ENCODE measurements at places on chromosomes 4 and X.

- H3K36me3 ChIP-seq = no peaks in the 10 kb centered on the region
- H3K27ac ChIP-seq = no peak overlapping the region
- H3K4me3 ChIP-seq = no peak overlapping the region
Observed at GRCh38 chr4:65521666-65522065, 148.6 kb downstream of the EPHA5 start.

GRCh38 chr4:12724510-12724909, 759.6 kb downstream of the RAB28 start:
- no peak for DNase-seq
- H3K36me3 ChIP-seq = no peaks in the 10 kb centered on the region
- H3K4me1 ChIP-seq = no peaks in the 10 kb centered on the region
- H3K4me3 ChIP-seq = no peak overlapping the region
- H3K27ac ChIP-seq = no peak overlapping the region
- H3K27me3 ChIP-seq = no peaks in the 10 kb centered on the region

DNA sequence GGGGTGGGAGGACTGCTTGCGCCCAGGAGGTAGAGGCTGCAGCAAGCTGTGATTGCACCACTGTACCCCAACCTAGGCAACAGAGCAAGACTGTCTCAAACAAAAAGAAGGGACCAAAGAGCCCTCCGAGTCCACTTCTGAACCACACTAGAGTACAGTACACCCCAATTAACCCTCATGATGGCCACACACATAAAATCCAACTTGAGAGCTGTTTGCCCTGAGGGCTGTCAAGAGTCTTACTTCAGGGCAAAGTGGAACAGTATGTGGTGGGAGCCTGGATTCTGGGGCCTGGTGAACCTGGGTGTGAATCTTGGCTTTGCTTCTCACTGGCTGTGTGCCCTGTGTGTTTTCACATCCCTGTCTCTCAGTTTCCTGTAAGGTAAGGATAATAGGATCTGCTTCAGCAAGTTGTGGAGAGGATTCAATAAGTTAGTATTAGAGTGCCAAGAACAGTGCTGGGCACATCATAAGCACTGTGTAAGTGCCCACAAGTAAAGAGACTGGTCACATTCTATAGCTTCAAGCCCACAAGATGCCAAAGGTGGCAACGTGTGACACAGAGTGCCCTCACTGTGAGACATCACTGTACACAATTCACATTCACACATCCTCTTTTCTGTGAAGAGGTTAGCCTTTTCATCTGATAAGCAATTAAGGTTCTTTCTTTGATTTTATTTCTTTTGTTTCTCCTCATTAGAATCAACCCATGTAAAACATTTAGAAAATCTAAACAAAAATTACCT, 52.1 kb downstream of the LEF1 start:
- no peak overlapping the region for H3K4me3 ChIP-seq
- no peak for DNase-seq
- H3K4me1 ChIP-seq = peaks cover 29% of the 10 kb centered on the region
- no peak overlapping the region for H3K27ac ChIP-seq
- no peaks in the 10 kb centered on the region for H3K27me3 ChIP-seq
- no peaks in the 10 kb centered on the region for H3K36me3 ChIP-seq

GRCh38 chr4:88090898-88091297, 67.5 kb downstream of the ABCG2 start:
- no peak overlapping the region for H3K4me3 ChIP-seq
- H3K27me3 ChIP-seq = no peaks in the 10 kb centered on the region
- H3K36me3 ChIP-seq = no peaks in the 10 kb centered on the region
- DNase-seq = no peak
- H3K4me1 ChIP-seq = no peaks in the 10 kb centered on the region

GRCh38 chr4:80425124-80426100, 89.9 kb downstream of the CFAP299 start:
- no peak overlapping the region for H3K4me3 ChIP-seq
- no peaks in the 10 kb centered on the region for H3K36me3 ChIP-seq
- DNase-seq = no peak
- no peaks in the 10 kb centered on the region for H3K27me3 ChIP-seq
- no peak overlapping the region for H3K27ac ChIP-seq

DNA sequence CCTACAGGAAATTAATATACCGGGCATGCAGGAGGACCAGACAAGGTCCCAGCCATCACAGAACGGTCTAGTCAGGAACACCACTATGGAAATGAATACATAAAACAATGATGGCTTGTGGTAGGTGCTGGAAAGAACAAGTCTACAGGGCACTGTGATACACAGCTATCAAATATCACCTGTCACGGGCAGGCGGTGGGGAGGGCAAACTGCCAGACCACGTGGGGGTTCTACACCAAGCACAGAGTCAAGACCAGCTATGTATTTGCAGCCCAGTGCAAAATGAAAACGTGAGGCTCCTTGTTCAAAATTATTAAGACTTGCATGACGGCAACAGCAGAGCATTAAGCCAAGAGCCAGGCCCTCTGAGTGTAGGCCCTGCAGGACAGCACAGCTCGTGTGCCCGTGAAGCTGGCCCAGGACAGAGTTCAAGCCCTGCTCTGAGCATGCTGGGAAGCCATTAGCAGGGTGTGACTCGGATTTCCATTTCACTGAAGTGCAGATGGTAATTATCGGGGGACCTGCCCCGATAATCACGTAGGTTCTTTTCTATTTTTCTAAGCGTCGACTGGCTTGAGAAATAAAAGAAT, 83.6 kb downstream of the JAKMIP1 start:
- no peaks in the 10 kb centered on the region for H3K4me1 ChIP-seq
- no peak overlapping the region for H3K4me3 ChIP-seq
- no peaks in the 10 kb centered on the region for H3K36me3 ChIP-seq
- H3K27me3 ChIP-seq = no peaks in the 10 kb centered on the region
- no peak overlapping the region for H3K27ac ChIP-seq
- no peak for DNase-seq

DNA sequence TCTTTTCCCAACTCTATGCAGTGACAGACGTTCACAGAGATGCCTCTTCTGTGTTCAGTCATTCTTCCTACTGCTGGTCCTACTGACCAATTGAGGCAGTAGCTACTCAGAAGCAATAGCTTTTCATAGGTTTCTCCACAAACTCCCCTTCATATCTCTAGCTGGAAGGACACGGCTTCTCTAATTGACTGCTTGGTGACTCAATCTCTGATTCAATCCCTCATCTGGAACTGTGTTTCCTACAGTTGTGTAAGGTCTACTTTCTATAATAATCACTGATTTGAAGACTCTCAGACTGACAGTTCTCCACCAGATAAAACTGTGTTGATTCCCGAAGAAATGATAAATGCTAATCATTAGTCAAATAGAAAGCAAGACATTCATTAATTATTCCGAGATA, 111.5 kb downstream of the DTHD1 start:
- H3K4me1 ChIP-seq = no peaks in the 10 kb centered on the region
- no peak overlapping the region for H3K27ac ChIP-seq
- H3K4me3 ChIP-seq = no peak overlapping the region
- no peak for DNase-seq

- no peak for DNase-seq
- no peaks in the 10 kb centered on the region for H3K27me3 ChIP-seq
- H3K36me3 ChIP-seq = no peaks in the 10 kb centered on the region
- H3K4me1 ChIP-seq = no peaks in the 10 kb centered on the region
- H3K4me3 ChIP-seq = no peak overlapping the region
- no peak overlapping the region for H3K27ac ChIP-seq
Observed at GRCh38 chr4:165505958-165506837, 127.4 kb downstream of the CPE start.

- H3K27ac ChIP-seq = no peak overlapping the region
- no peak for DNase-seq
- no peaks in the 10 kb centered on the region for H3K4me1 ChIP-seq
- H3K27me3 ChIP-seq = no peaks in the 10 kb centered on the region
Observed at GRCh38 chrX:53695946-53696549, 9.5 kb upstream of the HUWE1 start.

Data from GM12878 (cell line).